Fibroblast of skin of right biceps (primary cell): ENCODE measurements at places on chromosomes 2 and 18.
A peak's percentile ranks its signal among the peaks of the same experiment; 100 is the strongest.

DNA sequence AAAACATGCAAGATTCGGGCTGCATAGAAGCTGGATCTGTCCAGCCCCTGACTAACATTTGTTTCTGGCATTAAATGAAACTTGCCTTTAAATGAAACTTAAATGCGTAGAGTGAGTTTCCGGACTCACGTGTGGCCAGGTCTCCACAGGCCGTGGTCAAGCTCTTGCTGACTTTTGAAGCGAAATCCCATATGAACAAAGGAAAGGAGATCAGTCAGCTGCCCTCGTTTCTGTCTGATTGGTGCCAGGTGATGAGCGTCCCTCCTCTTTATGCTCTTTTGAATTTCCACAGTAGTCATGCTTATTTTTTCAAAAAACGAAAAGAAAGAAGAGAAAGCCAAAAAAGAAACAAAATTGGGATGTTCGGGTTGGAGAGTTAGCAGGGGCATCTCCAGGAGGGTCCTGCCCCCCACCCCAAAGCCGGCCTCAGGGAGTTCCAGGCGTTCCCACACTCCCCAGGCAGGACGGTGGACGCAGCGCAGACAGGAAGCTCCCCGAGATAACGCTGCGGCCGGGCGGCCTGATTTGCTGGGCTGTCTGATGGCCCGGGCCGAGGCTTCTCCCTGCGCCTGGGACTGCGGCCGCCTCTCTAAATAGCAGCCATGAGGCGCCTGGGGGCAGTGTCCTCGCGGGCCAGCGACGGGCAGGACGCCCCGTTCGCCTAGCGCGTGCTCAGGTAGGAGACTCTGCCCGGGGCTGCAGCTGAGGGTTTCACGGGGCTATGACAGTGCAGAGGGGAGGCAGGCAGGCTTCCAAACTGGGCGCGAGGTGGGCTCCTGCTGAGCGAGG, at the start of gene COLEC11:
Gene COLEC11, plus strand, starts transcription at position 620 of the 789 bp plus-strand sequence. CDS start 9,229 bp downstream, outside the sequence.
- DNase-seq: peak; percentile 28

DNA sequence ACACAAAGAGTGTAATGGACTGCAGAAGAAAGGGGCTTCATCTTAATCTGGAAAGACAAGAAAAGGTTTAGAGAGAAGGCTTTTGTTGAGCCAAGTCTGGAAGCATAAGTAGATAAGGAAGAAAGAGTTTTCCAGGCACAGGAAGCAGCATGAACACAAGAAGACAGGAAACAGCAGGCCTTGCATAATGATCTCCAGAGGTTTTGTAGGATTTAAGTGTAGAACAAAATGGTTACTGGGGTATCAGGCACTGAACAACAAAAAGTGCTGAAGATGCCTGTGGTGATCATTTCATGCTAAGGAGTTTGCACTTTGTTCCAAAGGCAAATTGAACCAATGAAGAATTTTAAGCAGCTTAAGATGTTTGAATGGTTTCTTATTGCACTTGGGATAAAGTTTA, 281.6 kb upstream of the TANK start:
- no peak for DNase-seq

DNA sequence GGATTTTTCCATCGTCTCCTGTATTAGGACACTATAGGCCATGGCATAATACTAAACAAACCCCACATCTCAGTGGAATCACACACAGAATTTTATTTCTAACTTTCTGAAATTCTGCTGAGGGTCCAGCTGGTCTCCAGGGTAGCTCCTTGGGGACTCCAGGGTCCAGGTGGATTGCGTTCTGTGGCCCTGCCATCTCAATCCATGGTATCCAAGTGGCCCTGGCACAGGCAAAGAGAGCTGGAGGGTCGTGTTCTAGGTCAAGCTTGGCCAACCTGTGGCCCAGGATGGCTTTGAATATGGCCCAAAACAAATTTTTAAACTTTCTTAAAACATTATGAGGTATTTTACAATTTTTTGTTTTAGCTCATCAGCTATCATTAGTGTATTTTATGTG, 134.6 kb downstream of the CTIF start:
- no peak for DNase-seq

- DNase-seq: no peak
These were observed 562.1 kb downstream of the TMX3 start for GRCh38 chr18:68152770-68153169.

DNA sequence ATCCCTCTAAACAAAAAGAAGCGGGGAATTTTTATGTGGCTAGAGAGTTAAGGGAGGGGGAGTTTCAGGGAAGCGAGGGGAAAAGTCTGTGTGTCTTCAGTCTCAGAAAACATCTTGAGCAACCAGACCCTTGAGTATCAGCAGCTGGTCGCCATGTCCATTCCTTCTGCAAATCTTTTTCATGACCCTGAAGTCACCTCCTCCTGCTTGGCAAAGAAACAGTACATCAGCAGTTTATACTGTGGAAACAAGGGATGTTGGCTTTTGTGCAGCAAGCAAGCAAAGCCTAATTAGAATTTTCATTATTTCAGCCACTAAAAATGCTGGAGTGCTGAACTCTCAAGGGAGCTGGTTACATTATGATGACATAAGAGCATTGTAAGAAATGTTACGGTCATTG, 187.4 kb upstream of the SLC8A1 start:
- DNase-seq: no peak

DNA sequence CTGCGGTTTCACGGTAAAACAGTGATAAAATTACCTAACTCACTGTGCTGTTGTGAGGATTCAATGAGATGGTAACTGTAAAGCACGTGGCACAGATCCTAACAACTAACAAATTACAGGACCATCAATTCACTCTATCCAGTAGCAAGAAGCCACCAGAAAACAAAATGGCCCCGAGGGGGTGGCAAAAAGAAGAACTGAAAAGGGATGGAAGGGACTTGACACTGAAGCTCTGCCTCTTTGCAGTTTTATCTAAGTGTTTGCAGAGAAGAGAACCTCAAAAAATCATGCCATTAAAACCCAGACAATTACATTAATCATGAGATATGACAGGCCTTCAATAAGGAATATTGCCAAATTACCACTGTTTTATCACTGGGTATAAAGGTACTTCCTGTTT, 46.7 kb downstream of the IRS1 start:
- DNase-seq: no peak

DNA sequence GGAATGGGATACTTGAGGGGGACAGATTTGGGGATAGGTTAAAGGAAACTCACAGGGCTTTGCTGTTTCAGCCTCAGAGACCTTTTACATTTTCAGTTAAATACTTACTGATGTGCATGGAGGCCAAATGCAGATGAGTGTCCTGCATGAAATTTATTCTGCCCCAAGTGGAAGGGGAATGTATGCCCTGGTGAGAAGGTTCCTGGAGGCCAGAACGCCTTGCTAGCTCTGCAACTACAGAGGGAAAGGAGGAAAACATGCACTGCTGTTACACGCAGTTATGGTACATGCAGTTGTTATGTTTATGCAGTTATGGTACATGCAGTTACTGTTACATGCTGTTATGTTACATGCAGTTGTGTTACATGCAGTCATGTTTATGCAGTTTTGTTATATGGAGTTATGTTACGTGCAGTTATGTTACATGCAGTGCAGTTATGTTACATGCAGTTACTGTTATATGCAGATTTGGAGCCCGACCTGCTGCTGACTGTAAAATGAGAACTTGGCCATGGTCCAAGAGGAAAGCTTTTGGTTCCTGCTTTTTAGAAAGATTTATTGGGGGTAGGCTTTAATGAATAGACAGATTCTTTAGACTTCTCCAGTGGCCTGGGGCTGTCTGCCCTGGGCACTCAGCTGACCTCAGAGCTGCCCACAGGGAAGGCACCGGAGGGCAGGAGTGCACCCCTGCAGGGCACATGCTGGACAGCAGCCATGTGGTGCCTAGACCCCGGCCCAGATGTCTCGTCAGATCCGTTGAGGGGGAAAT, 84.1 kb downstream of the LDLRAD4 start:
- peak; percentile 16 for DNase-seq
